ENCODE measurements at places on chromosomes 5 and 9.

GRCh38 chr9:36148311-36149051 is 11.9 kb downstream of the GLIPR2 start:
- H3K27me3 ChIP-seq, result no peaks in the 10 kb centered on the region
- DNase-seq, result peak; percentile 81
- H3K27ac ChIP-seq, result peak overlapping the region; percentile 27
- H3K4me1 ChIP-seq, result peaks cover 98% of the 10 kb centered on the region
- no peaks in the 10 kb centered on the region for H3K36me3 ChIP-seq
- H3K4me3 ChIP-seq, result no peak overlapping the region

- H3K27me3 ChIP-seq, result peaks cover 2% of the 10 kb centered on the region
- no peak overlapping the region for H3K27ac ChIP-seq
- no peak overlapping the region for H3K4me3 ChIP-seq
- H3K4me1 ChIP-seq, result no peaks in the 10 kb centered on the region
- peak; percentile 14 for DNase-seq
These were observed 69.4 kb downstream of the MSX2 start for GRCh38 chr5:174793684-174794328.

DNA sequence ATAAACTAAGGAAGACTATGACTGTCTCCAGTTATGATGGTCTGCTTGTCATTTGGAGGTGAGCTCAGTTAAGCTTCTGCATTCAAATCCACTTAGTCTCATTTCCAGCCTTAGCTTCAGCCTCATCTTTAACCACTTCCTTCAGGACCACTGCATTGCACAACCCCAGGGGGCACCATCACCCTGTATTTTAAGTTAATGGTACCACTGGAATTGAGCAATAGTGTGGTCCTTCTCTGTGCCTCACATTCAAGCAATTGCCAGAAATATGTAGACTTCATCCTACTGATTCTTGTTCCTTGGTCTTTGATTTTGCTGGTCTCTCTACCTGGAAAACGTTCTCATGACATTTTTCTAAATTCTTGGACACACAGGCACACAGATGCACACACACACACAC is 131.5 kb upstream of the PTPN3 start:
- no peaks in the 10 kb centered on the region for H3K4me1 ChIP-seq
- no peaks in the 10 kb centered on the region for H3K27me3 ChIP-seq
- DNase-seq, result no peak
- no peak overlapping the region for H3K4me3 ChIP-seq
- H3K27ac ChIP-seq, result no peak overlapping the region
- no peaks in the 10 kb centered on the region for H3K36me3 ChIP-seq

- no peaks in the 10 kb centered on the region for H3K27me3 ChIP-seq
- H3K4me3 ChIP-seq, result no peak overlapping the region
- no peaks in the 10 kb centered on the region for H3K4me1 ChIP-seq
- no peaks in the 10 kb centered on the region for H3K36me3 ChIP-seq
- no peak for DNase-seq
These were observed 140.8 kb downstream of the C9orf152 start for GRCh38 chr9:110066929-110067716.

- H3K4me1 ChIP-seq, result no peaks in the 10 kb centered on the region
- no peak for DNase-seq
- H3K4me3 ChIP-seq, result no peak overlapping the region
- no peak overlapping the region for H3K27ac ChIP-seq
- no peaks in the 10 kb centered on the region for H3K27me3 ChIP-seq
- no peaks in the 10 kb centered on the region for H3K36me3 ChIP-seq
These were observed 52.2 kb downstream of the PDE8B start for GRCh38 chr5:77262697-77263096.

DNA sequence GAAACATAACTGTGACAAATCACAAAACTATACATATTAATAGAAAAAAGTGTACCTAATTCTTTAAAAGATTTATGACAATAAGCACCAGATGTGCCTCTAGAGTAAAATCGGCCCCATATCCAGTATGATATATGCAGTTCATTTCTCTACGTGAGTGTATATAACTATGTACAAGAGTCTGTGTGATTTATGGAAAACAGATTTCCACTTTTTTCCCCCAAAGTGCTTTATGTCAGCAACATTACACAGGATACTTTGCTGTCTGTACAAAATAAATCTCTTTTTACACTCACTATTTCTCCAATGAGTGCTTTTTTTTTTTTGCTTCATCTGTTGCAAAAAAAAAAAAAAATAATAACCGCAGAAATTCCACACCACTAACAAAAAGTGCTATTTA is 298.8 kb upstream of the RFX3 start:
- no peaks in the 10 kb centered on the region for H3K36me3 ChIP-seq
- H3K4me3 ChIP-seq, result no peak overlapping the region
- H3K27ac ChIP-seq, result no peak overlapping the region
- DNase-seq, result no peak
- H3K4me1 ChIP-seq, result no peaks in the 10 kb centered on the region

DNA sequence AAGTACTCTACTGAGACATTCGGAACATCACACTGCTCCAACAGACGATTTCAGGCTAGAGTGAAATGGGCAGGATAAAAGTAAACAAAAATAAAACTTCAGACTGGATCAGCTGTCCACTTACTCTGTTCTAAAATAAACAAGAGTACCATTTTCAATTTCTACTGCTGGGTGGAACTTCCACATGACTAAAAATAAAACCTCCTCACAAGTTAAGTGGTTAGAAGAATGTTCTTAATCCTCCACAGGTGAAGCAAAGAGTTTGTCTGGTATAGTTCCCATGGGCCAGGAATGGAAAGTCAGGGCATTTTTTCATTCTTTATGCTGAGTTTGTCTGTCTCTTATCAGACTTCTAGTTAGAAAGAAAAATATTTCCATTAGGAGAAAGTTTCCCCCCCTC is 15.7 kb downstream of the NUDT12 start:
- H3K27me3 ChIP-seq, result no peaks in the 10 kb centered on the region
- H3K27ac ChIP-seq, result no peak overlapping the region
- H3K4me3 ChIP-seq, result no peak overlapping the region

GRCh38 chr5:7606840-7607465 is 211.0 kb downstream of the ADCY2 start:
- H3K27ac ChIP-seq, result no peak overlapping the region
- no peaks in the 10 kb centered on the region for H3K4me1 ChIP-seq
- H3K36me3 ChIP-seq, result no peaks in the 10 kb centered on the region
- H3K27me3 ChIP-seq, result no peaks in the 10 kb centered on the region

- no peaks in the 10 kb centered on the region for H3K4me1 ChIP-seq
- DNase-seq, result no peak
- H3K27ac ChIP-seq, result no peak overlapping the region
- H3K27me3 ChIP-seq, result no peaks in the 10 kb centered on the region
These were observed 90.7 kb downstream of the AP3B1 start for GRCh38 chr5:78203815-78204214.

- H3K4me3 ChIP-seq, result no peak overlapping the region
- DNase-seq, result peak; percentile 61
- peaks cover 7% of the 10 kb centered on the region for H3K4me1 ChIP-seq
- H3K27me3 ChIP-seq, result no peaks in the 10 kb centered on the region
These were observed 14.1 kb upstream of the SFXN1 start for GRCh38 chr5:175464074-175464941.

GRCh38 chr5:131661933-131662332 is 26.9 kb upstream of the RAPGEF6 start:
- H3K4me3 ChIP-seq, result no peak overlapping the region
- H3K27ac ChIP-seq, result no peak overlapping the region
- no peak for DNase-seq

DNA sequence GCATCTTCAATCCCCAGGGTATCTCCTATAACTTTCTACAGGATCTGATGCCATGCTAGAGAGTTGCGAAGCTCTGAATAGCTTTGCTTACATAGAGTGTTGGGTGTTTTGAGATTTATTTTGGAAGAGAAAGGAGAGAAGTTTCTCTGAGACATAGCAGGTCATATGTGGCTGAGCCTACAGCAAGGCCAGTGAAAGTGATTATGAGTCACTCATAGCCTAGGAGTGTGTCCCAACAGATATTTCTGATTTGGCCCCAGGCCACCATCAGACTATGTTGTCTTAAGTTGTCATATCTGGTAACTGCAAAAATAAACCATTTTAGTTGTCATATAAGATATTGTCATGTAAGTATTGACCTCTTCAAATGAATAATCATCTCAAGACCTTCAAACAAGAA is 132.0 kb upstream of the RAI14 start:
- H3K36me3 ChIP-seq, result no peaks in the 10 kb centered on the region
- no peak overlapping the region for H3K27ac ChIP-seq
- H3K27me3 ChIP-seq, result no peaks in the 10 kb centered on the region

DNA sequence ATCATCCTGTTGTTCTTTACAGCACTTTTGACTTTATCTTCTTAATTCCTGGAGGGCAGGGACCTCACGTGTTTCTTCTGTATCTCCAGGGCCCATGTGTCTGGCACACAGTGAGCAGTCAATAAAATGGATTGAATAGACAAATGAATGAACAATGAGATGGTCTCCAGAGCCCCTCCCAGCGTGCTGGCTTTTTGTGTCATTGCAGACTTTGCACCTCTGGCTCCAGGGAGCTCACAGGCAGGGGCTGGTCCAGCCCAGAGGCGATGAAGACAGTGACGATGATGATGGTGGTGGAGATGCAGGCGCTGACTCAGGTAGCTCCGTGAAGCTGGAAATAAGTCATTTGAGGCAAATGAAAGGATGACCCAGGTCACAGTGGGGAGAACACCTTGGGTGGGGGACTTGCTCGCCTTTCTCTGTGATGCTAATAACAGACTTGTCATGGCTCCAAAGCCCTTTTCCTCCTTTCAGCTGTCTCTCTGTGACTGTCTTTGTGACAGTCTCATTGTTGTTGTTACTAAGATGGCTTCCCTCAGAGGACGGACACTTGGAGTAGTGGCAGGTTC is 30.4 kb upstream of the FABP6 start:
- no peaks in the 10 kb centered on the region for H3K36me3 ChIP-seq
- H3K4me1 ChIP-seq, result peaks cover 11% of the 10 kb centered on the region
- DNase-seq, result no peak
- H3K27ac ChIP-seq, result no peak overlapping the region
- no peaks in the 10 kb centered on the region for H3K27me3 ChIP-seq
- no peak overlapping the region for H3K4me3 ChIP-seq

- no peak overlapping the region for H3K27ac ChIP-seq
- no peaks in the 10 kb centered on the region for H3K27me3 ChIP-seq
- no peaks in the 10 kb centered on the region for H3K4me1 ChIP-seq
These were observed 329.2 kb downstream of the EFNA5 start for GRCh38 chr5:107341376-107342084.

- no peak for DNase-seq
- H3K27ac ChIP-seq, result no peak overlapping the region
- H3K27me3 ChIP-seq, result peaks cover 64% of the 10 kb centered on the region
- no peaks in the 10 kb centered on the region for H3K36me3 ChIP-seq
These were observed 3.7 kb downstream of the MSX2 start for GRCh38 chr5:174727794-174728680.

DNA sequence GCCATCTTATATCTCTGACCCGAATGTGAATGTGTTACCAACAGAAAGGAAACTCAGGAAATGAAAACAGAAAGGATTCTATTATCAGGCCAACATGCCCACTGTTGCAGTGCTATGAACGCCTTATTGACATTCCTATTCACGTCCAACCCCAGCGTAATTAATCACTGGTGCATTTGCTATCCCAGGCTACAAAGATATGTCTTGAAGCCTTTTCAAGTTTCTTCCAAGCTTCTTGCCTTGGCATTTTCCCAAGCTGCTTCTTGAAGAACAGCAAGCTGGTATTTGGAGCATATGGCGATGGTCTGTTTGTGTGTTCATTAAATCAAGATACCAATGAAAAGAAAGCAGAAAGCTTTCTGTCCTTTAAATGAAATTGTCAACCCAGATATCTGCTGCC is 579.2 kb upstream of the ZNF462 start:
- H3K4me3 ChIP-seq, result no peak overlapping the region
- H3K27ac ChIP-seq, result no peak overlapping the region
- no peaks in the 10 kb centered on the region for H3K4me1 ChIP-seq
- no peaks in the 10 kb centered on the region for H3K27me3 ChIP-seq

- H3K4me1 ChIP-seq, result no peaks in the 10 kb centered on the region
- H3K4me3 ChIP-seq, result no peak overlapping the region
- no peaks in the 10 kb centered on the region for H3K36me3 ChIP-seq
These were observed 13.3 kb downstream of the MYOZ3 start for GRCh38 chr5:150674341-150674821.

DNA sequence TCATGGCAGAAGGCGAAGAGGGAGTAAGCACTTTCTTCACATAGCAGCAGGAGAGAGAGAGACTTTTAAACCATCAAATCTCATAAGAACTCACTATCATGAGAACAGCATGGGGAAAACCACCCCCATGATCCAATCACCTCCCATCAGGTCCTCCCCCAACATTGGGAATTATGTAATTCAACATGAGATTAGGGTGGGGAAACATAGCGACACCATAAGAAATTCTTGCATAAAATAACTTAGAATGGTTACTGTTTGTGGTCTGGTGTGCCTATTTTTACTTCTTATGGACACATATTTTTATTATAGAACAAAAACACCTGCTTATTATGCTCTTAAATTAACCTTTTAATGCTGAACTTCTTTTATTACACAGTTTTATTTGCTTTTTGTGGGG is 298.1 kb downstream of the PJA2 start:
- no peak overlapping the region for H3K27ac ChIP-seq
- H3K36me3 ChIP-seq, result no peaks in the 10 kb centered on the region
- no peaks in the 10 kb centered on the region for H3K4me1 ChIP-seq
- DNase-seq, result no peak

DNA sequence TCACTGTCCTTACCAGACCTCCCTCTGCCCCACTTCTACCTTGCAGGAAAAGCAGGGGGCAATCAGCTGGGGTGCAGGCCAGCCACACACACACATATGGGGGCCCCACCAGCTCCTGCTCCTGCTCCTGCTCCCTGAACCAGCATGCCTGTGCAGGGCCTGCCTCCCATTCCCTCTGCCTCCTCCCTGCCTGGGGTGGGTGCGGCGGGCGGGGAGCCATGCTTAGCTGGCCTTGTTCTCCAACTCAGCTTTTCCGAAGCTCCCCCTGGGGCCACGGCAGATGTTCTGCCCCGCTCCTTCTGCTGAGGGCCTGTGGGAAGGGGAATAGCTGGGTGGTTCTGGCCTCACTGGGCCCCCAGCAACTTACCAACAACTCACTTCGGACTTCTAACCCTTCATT is 89.8 kb downstream of the ZNF354C start:
- no peak overlapping the region for H3K4me3 ChIP-seq
- H3K27ac ChIP-seq, result no peak overlapping the region
- DNase-seq, result no peak
- H3K36me3 ChIP-seq, result no peaks in the 10 kb centered on the region

DNA sequence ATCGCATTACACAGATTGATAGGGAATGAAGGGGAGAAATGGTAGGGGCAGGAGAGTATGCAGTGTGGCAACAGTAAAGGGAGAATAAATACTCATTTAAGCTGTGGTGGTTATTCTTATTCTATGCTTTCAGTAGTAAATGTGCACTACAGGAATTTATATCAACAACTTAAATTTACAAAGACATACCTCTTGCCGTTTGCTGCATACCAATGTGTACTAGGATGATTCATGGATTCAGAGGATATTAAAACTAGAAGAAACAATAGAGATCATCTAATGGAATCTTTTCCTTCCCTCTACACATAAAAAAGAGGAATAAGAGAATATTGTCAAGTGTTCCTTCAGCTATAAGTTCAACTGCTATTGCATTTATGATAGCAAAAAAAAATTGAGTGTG is 103.3 kb upstream of the RASA1 start:
- no peaks in the 10 kb centered on the region for H3K4me1 ChIP-seq
- no peak overlapping the region for H3K27ac ChIP-seq
- H3K36me3 ChIP-seq, result no peaks in the 10 kb centered on the region
- DNase-seq, result no peak
- no peak overlapping the region for H3K4me3 ChIP-seq
- no peaks in the 10 kb centered on the region for H3K27me3 ChIP-seq
